ENCODE measurements at places on chromosomes 3 and 15.

- no peak for DNase-seq
Measured at GRCh38 chr3:71372241-71372768, 211.2 kb downstream of the FOXP1 start.

- DNase-seq: no peak
Measured at GRCh38 chr15:101250873-101251829, 697 bp downstream of the CHSY1 start.

DNA sequence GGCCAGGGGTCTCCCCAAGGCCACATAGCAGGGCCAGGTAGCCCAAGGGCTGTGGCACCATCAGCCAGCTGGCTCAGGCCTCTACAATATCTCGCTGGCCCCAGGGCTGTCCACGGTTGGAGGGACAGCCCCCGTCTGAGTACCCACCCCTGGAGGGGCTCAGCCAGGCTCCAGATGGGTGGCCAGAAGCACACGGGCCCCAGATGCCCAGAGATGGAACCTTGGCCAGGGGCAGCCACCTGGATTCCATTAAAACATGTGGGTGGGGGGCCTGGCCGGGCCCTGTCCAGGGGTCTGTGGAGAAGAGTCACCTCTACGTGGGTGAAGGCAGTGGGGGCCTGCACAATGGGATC is 8.4 kb downstream of the CSPG4 start:
- no peak for DNase-seq

DNA sequence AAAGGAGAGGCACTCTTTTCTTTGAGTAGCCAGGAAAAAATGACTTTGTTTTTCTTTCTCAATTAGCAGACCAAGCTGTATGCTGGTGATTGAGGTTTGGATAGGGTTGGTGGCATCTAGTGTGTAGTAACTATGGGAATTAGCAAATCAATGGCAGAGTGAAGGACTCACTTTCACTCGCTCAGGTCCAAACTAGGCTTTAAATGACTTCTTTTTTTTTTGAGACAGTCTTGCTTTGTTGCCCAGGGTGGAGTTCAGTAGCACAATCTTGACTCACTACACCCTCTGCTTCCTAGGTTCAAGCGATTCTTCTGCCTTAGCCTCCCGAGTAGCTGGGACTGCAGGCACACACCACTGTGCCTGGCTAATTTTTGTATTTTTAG is 35.9 kb downstream of the PRKCI start:
- no peak for DNase-seq

GRCh38 chr3:126402666-126403302 is 8.1 kb downstream of the CFAP100 start:
- no peak for DNase-seq
